Epithelial cell of prostate (primary cell): ENCODE measurements at places on chromosomes 5 and 9.

GRCh38 chr5:154788212-154788611 is 33.0 kb downstream of the LARP1 start:
- DNase-seq, result no peak

DNA sequence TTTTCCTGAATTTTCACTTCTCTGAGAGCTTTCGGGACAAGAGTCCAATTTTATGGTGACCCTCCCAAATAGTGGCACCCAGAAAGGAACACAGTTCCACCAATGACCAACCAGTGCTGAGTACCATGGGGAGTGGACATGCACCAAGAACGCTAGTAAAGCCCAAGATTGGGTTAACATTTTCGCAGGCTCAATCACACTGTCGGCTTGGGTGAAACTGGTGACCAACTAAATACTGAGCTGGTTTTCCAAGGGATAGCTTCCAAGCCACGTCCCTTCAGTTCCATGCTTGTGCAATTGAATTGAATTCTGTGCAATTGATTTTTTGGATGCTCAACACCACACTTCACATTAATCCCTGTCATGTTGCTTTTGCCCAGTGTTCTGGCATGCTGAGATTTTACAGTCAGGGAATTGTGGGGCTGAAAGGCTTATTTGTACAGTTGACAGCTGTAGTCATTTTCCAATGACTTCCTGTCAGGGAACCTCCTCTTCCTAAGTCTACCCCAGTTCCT is 37.6 kb upstream of the TRMT10B start:
- no peak for DNase-seq

DNA sequence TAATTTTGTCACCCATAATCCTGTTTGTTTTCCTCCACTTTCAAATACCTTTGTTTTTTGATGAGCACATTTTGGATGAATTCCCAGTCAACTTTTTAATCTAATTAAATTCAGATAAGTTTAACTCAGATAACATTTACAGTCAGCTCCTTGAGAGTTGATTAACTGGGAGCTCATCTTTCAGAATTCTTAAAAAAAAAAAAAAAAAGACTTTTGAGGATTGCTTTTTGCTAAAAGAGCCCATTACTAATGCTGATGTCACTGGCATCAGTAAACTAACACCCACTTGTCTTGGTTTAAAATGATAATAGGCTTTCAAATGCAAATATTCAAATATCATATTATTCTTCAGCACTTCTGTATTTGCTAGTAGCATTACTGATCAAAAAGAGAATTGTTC is 47.1 kb upstream of the NFIB start:
- no peak for DNase-seq

DNA sequence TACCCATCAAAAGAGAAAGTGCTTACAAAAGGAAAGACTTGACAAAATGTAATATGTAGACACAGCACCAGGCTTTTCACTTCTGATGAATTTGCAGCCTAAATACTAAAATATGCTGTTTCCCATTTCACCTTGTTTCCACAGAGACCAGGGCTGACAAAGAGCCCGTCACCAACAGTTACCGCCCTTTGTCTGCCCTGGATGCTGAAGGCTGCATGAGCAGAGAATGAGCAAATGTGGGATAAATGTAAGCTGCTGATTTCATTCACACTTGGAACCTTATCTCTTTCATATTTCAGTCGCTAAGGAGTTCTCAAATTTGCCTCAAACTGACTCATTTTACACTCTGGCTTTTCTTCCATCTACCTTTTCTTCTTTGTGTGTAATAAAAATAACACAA is 213.9 kb downstream of the TMEM167A start:
- DNase-seq, result no peak

- DNase-seq, result no peak
Measured at GRCh38 chr5:165015126-165015525, 1509.7 kb downstream of the MAT2B start.

DNA sequence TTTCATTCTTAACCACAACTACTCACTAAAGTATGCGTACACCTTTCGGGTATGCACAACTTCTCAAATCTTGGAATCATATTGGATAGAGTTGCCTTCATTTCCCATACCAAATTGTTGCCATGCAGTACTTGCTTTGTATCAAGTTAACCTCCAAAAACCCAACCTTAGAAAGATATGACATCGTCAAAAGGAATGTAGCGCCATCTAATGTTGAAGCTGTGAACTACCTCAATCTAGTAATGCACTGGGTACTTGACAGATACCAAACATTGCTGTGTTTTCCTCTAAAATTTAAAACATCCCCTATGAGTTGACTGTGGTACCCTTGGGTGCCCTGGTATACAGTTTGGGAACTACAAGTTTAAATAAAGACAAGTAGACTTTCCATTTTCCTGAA is 318.4 kb downstream of the ARL15 start:
- DNase-seq, result no peak

- no peak for DNase-seq
Measured at GRCh38 chr9:134590240-134591081, 51.1 kb upstream of the COL5A1 start.

- DNase-seq, result no peak
Measured at GRCh38 chr9:32171339-32171738, 213.1 kb upstream of the ACO1 start.

GRCh38 chr9:38699337-38699736 is 20.6 kb downstream of the FAM240B start:
- DNase-seq, result no peak

DNA sequence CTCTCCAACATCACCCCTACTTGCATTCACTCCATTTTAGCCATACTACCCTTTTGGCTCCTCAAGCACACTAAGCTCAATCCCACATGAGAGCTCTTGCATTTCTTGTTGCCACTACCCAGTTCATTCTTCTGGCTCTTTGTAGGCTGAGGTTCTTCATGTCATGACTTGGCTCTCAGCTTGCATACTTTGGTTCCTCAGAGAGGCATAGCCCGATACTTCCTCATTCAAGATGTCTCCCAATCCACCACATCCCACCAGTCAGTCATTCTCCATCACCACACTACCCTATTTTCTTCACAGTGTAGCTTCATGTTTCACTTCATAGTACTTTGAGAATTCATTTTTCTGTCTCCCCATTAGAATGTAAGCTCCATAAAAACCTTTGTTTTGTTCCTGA is 116.7 kb downstream of the NR6A1 start:
- DNase-seq, result no peak
